ENCODE measurements at places on chromosomes 4 and X.

DNA sequence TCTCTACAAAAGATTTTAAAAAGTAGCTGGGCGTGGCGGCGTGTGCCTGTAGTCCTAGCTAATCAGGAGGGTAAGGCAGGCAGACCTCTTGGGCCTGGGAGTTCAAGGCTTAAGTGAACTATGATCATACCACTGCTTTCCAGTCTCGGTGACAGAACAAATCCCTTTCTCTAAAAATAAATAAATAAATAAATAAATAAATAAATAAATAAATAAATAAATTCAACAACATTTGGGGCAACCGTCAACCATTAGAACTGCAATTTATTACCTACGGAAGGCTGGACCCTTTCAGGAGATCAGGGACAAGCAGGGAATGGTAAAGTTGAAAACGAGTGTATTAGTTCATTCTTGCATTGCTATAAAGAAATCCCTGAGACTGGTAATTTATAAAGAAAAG lies 136.2 kb upstream of the USP9X start:
- DNase-seq = no peak

DNA sequence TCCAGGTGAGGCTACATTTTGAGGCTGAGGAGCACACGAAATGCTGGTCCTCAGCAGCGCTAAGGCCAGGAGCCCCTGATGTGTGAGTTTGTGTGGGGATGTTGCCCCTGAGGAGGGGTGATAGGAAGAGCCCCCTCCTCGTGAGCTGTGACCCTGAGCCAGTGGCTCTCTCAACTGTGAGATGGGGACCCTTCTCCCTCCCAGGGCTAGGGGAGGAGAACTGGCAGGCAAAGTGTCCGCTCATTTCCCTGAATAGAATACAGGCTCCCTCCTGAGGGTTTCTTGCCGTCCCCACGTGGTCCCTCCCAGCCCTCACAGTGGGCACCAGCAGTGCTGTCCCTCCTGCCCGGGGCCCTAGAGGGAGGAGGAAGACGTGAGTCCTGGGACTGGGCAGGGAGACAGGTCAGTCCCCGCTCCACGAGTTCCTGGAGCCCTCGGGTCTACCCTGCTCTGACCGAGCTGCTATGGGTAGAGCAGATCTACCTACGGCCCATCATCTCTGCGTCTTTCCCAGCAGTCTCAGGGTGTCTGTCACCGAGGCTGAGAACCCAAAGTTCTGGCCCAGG lies 21.0 kb upstream of the TBC1D14 start:
- DNase-seq = no peak

- DNase-seq = no peak
Measured at GRCh38 chr4:138112389-138112788, 129.8 kb downstream of the SLC7A11 start.

DNA sequence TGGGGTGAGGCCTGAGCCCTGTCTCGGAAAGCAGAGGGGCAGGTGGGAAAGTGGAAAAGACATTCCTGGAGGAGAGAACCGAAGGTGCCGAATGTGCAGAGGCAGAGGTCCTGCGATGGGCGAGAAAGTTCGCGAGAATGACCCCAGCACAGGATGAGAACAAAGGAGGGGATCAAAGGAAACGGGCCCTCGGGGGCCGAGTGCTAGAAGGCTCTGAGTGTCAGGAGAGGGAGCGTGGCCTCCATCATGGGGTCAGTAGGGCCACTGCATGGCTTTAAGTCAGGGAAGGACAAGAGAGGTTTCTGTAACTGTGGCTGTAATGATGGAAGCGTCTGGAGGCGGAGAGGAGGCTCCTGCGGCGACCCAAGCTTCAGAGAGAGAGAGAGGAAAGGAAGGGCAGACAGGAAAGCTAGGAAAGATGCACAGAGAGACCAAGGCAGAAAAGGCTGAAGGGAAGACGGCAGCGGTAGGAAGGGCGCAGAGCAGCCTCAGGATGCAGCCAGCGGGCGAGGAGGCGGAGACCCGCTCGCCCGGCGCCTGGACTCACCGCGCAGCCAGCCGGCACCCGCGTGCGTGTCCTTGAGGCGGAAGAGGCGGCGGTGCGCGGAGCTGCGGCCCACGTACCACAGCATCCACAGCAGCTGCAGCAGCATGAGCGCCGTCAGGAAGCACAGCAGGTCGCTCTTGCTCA lies 669 bp downstream of the OTOP1 start:
- no peak for DNase-seq

DNA sequence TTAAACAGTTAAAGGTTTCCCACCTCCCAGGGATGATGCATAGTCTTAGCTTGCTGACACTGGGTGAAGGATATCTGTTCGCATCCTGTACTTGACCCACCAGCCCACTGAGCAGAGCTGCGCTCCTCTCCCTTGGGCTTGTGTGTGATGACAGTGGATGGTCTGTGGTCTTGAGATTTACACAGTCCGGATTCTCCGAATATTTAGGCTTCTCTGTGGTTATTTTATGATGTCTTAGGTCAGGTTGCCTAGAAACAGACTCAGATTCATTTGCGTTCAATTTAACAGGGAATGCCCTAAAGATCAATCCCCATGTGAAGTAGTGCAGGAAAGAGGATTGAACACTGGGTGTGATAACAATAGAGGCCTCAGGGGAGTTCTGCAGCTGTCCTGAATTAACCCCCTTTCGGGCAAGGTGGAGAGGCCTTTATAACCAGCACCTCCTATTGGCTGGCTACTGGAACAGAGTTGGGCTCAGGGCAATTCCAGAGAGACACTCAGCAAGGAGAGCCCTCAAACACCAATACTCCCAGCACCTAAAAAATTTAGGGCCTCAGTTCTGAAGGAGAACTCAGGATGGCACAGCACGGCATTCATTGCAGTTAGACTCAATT lies 653.2 kb upstream of the GALNT7 start:
- DNase-seq = no peak

DNA sequence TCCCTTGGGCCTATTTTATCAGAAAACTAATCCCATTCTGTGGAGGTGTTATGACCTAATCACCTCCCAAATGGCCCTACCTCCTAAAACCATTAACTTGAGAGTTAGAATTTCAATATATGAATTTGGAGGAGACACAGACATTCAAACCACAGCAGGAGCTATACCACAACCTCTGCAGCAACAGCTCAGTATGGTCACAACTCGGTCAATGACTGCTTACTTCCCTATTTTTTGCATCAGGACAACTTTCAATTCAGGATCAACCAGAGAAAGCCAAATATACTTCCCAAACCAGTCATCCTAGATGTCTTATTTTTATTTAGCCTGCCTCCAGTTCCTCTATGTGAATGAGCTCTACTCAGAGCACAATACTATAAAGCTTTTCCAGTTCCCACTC lies 11.3 kb upstream of the SMARCA5 start:
- DNase-seq = no peak

GRCh38 chrX:153423652-153424051 lies 12.4 kb downstream of the ZFP92 start:
- no peak for DNase-seq

DNA sequence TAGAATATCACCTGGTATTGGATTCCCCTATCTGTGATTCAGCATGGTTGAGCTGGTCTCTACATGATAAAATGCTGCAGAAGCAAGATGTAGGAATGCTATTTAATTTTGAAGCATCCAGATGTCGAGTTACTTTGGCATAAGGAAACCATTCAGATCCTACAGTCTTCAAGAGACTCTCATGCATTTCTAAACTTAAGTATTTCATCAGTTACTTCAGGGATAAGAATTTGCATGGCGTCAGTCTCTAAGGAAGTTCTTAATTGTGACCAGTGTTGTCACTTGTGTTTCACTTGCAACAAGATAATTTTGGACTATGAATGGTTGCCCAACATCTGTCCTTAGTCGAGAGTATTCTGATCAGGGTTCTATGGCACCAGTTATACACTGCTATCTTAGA lies 192.4 kb downstream of the CCNG2 start:
- DNase-seq = no peak

- DNase-seq = no peak
Measured at GRCh38 chr4:184812651-184813181, 13.1 kb downstream of the ACSL1 start.

DNA sequence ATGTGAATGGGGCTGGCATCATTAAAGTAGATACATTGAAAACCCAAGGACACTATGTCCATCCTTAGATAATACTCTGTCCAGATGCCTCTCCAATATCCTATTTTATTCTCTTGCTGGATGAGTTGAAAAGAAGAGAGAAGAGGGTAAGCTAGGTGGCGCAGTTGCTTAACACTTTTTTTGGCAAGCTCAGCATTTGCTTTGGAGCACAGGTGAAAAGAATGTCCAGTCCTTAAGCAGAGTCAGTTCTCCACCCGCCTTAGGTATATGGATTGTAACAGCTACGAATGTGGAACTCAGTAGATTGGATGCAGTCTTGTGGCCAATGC lies 208.4 kb downstream of the NWD2 start:
- DNase-seq = peak; percentile 55

DNA sequence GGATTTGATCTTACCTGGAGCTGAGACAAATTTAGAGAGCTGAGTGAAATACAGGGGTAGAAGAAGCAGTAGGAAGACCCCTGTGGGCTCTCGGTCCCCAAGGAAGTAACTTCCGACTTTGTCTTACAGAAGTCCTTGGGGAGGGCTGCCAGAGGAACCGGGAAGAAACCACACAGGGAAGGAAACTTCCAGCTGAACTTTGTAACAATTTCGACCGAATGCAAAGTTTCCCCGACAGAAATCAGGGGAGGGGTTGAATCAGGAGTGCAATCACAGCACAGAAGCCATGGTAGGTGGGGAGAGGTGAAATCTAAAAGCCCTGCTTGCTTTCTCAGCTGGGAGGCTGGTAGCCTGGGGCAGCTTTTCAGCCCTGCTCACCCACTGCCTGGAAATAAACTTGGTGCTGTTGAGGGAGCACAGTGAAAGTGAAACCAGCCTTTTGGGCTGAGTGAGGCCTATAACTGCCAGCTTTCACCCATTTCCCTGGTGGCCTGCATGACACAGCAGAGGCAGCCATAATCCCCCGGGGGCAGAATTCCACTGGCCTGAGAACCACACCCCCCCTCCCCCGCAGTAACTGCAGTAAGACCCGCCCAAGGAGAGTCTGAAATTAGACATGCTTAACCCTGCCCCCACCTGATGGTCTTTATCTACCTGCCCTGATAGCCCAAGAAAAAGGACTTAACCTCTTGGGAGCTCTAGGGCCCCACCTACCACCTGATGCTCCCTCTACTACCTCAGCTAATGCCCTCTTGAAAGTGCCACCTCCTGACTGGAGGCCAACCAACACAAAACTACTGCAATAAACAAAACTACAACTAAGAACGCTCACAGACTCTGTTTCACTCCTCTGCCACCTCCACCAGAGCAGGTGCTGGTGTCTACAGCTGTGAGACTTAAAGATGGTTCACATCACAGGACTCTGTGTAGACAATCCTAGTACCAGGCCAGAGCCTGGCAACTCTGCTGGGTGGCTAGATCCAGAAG lies 248.2 kb downstream of the PARM1 start:
- no peak for DNase-seq

GRCh38 chrX:141945426-141945825 lies 41.7 kb downstream of the MAGEC1 start:
- no peak for DNase-seq

GRCh38 chr4:187547316-187547715 lies 448.3 kb upstream of the ZFP42 start:
- no peak for DNase-seq

DNA sequence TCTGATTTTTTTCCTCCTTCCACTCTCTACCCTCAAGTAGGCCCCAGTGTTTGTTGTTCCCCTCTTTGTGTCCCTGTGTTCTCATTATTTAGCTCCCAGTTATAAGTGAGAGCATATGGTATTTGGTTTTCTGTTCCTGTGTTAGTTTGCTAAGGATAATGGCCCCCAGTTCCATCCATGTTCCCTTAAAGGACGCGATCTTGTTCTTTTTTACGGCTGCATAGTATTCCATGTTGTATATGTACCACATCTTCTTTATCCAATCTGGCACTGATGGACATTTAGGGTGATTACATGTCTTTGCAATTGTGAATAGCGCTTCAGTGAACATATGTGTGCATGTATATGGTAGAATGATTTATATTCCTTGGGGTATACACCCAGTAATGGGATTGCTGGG lies 54.5 kb upstream of the BTC start:
- no peak for DNase-seq

DNA sequence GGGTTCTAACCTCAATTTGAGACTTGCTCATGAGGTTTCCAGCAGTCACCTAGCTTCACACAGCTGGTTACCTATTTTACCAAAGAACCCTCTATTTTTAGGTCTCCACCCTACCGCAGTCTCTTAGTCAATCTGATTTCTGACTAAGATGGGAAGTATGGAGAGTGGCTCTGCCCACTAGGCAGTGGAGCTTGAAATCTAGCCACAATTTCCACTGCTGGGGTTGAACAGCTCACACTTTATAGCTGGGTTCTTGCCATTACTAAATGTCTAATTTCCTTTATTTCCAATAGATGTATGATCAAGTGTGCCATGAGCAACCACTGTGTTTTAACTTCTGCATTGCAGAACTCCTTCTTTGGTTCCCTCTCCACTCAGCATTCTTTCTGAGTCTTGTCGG lies 43.1 kb downstream of the GASK1B start:
- no peak for DNase-seq

DNA sequence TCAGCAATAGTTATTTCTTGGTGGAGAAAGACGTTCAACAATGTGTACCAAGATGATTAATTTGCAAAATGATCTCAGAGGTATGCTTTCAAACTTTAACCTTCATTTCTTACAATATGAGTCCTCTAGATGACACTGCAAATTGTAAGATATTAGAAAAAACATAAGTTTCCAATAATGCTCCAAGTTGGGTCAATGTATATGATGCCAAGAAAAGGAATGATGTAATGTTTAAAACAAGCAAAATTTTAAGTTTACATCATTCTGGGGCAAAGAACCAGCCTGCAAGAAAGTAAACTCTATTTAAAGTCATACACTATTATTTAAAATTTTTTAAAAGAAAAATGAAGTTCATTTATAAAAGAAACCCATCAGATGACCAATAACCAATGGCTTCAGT lies 56.1 kb downstream of the PRSS12 start:
- no peak for DNase-seq

DNA sequence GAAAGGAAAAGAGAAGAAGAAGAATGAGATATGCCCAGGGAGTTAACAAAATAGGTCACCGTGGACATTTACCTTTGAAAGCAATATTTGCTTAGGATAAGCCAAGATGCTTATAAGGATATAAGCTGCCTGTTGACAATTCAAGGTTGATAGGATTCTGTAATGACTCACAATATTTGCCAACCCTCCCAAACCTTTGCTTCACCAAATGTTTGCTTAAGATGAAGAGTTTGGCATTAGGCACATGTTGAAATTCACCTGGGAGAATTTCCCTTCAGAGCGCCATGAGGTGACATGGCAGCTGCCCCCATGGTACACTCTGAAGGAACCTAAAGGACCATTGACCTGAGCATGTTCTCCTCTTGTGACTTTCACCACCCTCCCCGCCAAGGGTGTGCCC lies 4.6 kb downstream of the PALLD start:
- DNase-seq = no peak

GRCh38 chr4:46484881-46485280 lies 95.0 kb upstream of the GABRA2 start:
- no peak for DNase-seq

GRCh38 chr4:180850318-180850940 lies 1392.8 kb upstream of the TENM3 start:
- no peak for DNase-seq
